ENCODE measurements at places on chromosomes 4 and X.
A peak's percentile ranks its signal among the peaks of the same experiment; 100 is the strongest.

GRCh38 chr4:183924362-183925044, 19.4 kb downstream of the STOX2 start:
- DNase-seq, result no peak

DNA sequence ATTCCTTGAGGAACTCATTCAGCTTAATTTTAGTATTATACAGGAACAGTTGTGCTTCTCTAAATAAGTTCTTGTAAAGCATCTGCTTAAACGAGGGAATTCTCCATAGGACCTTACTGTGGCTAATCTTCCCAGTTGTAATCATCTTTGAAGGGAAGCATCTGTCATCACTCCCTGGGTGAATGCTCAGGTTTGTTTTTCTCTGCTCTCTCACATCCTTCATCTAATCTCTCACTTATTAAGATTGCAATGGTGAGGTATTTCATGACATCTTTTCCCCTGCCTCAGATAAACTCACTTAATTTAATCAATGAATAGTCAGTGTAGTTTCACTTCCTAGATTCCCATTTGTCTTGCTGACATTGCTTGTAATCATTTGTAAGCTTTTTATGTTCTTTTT, 121.8 kb upstream of the ADAMTS3 start:
- DNase-seq, result no peak

DNA sequence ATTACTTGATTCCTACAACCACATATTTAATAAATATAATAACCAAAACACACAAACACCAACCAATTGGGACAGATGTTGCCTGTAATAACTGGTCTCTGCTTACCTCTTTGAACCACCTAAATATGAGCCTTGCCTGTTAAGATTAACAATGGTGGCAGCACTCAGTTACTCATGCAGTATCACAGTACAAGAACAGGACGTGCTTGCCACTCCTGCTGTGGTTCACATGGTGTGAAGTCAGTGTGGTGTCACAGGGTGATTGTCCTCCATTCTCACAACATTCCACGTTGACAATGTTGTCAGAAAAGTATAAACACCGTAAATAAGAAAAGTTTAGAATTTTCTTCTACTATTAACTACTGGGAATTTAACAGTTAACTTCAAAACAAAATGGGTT, 365.0 kb downstream of the PPP3CA start:
- DNase-seq, result no peak

GRCh38 chr4:37884855-37885487, 5.9 kb upstream of the TBC1D1 start:
- DNase-seq, result no peak

DNA sequence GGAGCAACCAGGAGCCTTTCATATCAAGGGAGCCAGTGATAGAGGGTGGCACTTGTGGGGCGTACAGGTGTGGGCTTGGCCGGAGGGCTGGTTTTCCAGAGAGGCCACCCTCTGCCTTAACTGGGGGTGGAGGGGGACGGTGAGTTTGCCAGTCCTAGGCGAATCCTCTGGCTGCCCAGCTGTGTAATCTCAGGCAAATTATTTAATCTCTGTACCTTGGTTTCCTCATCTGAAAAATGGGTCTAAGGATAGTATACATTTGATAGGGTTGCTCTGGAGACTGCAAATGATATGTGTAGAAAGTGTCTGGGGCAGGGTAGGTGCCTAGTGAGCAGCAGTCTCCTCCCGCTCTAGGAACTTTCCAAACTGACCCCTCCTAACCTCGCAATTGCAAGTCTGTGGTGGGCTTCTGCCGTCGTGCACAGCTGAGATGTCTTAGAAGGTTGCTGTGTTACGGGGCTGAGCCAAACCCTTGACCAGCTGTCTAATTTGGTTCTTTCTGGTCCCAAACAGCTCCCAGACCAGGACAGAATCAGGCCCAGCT, 3.8 kb upstream of the CXCR3 start:
- no peak for DNase-seq

DNA sequence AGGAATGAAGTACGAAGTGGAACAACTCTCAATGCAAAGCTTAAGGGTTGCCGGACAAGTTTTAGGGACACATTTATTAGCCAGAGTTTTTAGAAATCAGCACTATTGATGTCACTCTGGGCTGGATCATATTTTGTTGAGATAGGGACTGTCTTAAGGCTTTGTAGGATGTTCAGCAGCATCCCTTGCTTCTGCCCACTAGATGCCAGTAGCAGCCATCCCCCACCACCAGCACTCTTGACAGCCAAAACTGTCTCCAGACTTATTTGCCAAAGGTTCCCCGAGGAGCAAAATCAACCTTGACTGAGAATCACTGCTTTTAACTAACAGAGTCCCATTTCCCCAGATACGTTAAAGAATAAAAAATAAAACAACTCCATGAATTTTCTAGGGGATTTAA, 1497.3 kb downstream of the STIM2 start:
- no peak for DNase-seq

DNA sequence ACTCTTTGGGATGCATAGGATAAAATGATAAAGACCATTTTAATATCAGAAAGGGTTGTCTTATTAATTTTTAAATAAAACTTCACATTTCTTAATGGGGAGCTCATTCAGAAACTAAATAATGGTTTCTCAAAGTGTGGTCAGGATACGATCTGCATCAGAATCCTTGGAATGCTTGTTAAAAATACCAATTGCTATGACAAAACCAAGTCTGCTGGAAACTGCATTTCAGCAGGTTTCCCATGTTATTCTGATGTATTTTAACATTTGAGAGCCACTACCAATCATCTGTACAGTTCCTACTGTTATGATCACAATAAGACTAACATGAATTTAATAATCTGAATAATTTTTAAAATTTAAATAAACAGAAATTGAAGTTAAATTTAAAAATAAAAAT, 115.1 kb downstream of the SOWAHB start:
- DNase-seq, result no peak

GRCh38 chr4:153257151-153257620, 52.9 kb downstream of the TRIM2 start:
- DNase-seq, result no peak

- no peak for DNase-seq
Measured at GRCh38 chr4:25452081-25452480, 75.0 kb downstream of the ANAPC4 start.

- no peak for DNase-seq
Measured at GRCh38 chr4:73378887-73379286, 25.2 kb upstream of the ALB start.

DNA sequence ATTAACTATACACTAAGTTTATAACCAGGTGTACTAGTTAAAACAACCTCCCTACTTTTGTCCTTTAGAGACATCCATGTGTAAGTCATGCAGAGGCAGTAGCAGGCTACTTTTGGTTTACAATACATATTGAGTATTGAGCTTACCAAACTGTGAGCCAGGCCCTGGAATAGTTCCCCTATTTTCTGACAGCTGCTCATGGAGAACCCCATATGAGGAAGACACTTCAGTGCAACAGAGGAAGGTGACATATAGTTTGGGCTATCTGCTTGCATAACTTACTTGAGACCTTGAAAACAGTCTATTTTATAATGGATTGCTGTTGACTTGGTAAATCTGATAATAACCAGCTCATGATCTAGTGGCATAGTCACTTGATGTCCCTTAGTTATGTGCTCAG, 190.5 kb downstream of the SH3BGRL start:
- DNase-seq, result no peak

DNA sequence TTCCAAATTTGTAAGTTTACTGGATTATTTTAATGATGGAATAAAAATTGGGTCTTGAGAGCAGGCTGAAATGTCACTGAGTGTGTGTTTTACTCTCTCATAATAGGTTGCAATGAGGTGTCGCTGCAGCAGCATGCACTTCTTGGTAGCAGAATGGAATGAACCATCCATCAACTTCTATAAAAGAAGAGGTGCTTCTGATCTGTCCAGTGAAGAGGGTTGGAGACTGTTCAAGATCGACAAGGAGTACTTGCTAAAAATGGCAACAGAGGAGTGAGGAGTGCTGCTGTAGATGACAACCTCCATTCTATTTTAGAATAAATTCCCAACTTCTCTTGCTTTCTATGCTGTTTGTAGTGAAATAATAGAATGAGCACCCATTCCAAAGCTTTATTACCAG, 2.6 kb downstream of the SAT1 start:
- no peak for DNase-seq

GRCh38 chr4:98300706-98301105, 39.5 kb downstream of the RAP1GDS1 start:
- DNase-seq, result no peak

GRCh38 chr4:119794113-119794512, 165.5 kb upstream of the PDE5A start:
- DNase-seq, result no peak

DNA sequence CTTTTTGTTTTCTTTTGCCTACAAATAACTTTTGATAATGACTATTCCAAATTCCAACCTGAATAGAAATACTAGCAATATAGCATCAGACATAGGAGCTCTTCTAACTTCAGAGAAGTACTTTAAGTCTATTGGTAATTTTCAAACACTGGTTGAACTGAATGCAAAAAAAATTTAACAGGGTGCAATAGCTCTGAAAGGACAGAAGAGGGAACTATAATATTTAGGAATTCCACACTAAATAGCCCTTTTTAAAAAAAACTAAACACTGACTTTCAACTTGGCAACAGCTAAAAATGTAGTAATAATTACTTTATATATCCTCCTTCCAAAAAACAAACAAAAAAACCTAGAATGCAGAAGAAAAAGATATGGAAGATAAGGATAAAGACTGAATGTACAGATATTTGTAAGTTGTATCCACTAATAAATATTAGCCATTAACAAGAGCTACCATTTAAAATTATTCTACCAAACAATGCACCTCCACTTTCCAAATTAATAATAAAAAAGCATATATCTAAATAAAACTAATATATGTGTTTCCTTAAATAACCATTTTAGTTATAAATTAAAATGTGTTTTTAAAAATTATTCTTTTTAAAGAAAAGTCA, 81.4 kb downstream of the FBXW7 start:
- no peak for DNase-seq

- no peak for DNase-seq
Measured at GRCh38 chrX:6095469-6095868, 133.2 kb downstream of the NLGN4X start.

GRCh38 chr4:149398993-149399392, 416.6 kb downstream of the IQCM start:
- no peak for DNase-seq

DNA sequence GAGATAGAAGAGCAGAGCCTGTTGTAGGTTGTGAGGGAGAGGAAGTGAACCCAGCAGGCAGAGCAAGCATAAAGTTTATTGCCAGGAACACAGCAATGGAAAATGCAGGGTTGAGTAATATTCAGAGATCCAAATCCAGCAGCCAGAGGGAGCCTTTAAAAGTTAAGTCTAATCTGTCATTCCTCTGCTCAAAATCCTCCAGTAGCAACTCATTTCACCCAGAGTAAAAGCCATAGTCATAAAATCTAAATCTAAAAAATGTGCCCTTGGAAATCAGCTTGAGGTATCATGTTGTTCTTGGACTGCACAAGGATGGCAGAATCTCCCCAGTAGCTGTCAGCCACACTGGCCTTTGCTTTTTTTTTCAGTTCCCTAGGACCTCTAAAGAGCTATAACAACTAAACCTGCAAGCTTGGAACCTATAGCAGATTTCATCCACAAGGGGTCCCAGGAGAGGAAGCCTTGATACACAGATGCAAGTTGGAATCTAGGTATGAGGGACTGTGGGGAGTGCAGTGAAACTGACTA, 62.9 kb upstream of the FRAS1 start:
- DNase-seq, result no peak

GRCh38 chr4:66736606-66737005, 808.7 kb downstream of the CENPC start:
- DNase-seq, result no peak

DNA sequence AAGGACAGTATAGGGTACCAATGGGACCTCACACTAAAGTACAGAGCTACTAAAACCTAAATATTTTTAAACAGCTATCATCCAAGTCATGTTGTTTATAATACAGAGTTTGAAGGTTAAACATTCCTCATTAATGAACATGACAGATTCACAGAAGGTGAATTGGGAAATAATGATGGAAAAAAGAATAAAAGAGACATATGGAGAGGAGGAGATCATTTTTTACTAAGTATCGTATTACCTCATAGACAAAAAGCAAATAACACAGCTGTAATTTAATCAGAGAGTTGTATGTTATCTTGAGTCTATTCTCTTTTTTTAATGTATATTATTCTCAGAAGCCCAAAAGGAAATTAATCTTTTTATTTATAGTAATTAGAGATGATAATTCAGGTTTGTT, 7.9 kb downstream of the PLK4 start:
- no peak for DNase-seq

GRCh38 chr4:86935566-86935852, 698 bp downstream of the AFF1 start:
- DNase-seq, result peak; percentile 92

DNA sequence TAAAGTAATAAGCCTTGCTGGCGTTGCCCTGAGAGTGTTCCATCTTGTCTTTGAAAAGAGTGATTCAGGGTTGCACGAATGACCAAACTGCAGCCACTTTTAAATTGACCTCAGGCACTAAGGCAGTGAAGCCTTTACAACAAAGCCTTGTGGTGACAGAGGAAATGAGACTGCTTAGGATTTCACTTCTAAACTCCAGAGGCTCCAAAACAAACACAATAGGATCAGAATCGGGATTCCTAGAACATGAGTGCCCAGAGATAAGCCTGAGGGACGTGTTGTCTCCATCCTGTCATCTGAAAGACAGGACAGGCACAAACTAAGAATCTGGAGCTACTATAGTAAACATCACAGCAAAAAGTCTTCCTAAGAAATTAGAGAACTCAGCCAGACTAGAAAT, 405.2 kb downstream of the PPARGC1A start:
- DNase-seq, result no peak

DNA sequence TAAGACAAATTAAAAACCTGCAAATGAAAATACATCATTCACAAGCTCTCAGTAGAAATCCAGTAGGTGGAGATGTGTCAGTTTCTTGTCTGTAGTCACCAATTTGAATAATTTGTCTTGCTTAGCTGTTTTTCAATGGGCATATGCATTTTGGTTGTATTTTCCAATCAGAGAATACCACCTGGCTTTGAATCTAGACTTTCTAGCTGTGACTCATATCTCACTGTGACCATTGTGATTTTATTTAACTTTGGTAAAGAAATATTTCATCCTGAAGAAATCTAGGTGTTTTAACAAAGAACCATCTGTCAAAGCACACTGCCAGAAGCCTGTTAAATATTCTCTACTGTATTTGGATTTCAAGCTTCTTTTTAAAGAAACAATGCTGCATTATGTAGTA, 1650.6 kb upstream of the IGFBP7 start:
- DNase-seq, result no peak

GRCh38 chr4:123651066-123651465, 254.5 kb downstream of the SPRY1 start:
- no peak for DNase-seq

GRCh38 chr4:156293657-156294297, 340.1 kb upstream of the CTSO start:
- no peak for DNase-seq

- no peak for DNase-seq
Measured at GRCh38 chr4:67207941-67208441, 337.3 kb downstream of the CENPC start.

DNA sequence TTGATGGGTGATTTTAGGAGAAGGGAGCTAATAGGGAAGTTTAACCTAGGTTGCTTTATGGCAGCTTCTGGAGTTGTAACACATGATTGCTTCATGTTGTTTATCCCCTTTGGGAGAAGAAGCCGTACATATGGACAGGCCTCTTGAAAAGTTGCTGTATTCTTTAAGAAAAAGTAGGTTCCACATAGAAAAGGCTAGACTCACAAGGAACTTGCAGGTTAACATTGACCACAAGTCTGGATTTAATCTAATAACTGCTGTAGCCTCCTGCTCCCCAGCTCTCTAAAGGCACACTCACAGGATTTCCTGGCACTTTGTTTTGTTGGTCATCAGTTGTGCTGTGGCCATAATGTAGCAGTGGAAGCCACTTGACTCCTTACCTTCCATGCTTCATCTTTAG, 19.7 kb downstream of the FNIP2 start:
- DNase-seq, result no peak

- no peak for DNase-seq
Measured at GRCh38 chr4:34720571-34720970, 1523.7 kb downstream of the ARAP2 start.
